ENCODE measurements at places on chromosomes 2 and 18. TPM values are rescaled to one million over a fixed set of nuclear protein-coding genes. Genes with fewer than 3 reads are reported as not detected.

The MEIS1 gene
- 201 TPM for total RNA-seq

The IL36B gene
- not detected for total RNA-seq

The FEV gene
- 1.3 TPM for total RNA-seq

The ANXA4 gene
- total RNA-seq, result 65.8 TPM

The SAP130 gene
- 11.2 TPM for total RNA-seq

The FHOD3 gene
- total RNA-seq, result 44.5 TPM

The TSGA10 gene
- total RNA-seq, result 14.7 TPM

The ETAA1 gene
- total RNA-seq, result 16.1 TPM

The FSHR gene
- not detected for total RNA-seq

The SH2D6 gene
- total RNA-seq, result 0.99 TPM

The OTOS gene
- total RNA-seq, result not detected

The RAMP1 gene
- 26.7 TPM for total RNA-seq

The FBXO48 gene
- 0.53 TPM for total RNA-seq

The MYO1B gene
- 116 TPM for total RNA-seq

The CYP1B1 gene
- total RNA-seq, result 141 TPM

The ZBTB7C gene
- 9.7 TPM for total RNA-seq

The SCYGR4 gene
- not detected for total RNA-seq

The EHBP1 gene
- total RNA-seq, result 65.4 TPM

The LHCGR gene
- total RNA-seq, result 1.3 TPM

The PJVK gene
- total RNA-seq, result 5.1 TPM

The AKAIN1 gene
- not detected for total RNA-seq

The SDC1 gene
- total RNA-seq, result 38.7 TPM

The ELAC1 gene
- total RNA-seq, result 8.3 TPM

The BOK gene
- total RNA-seq, result 28.4 TPM

The AGAP1 gene
- total RNA-seq, result 28.2 TPM

The TUBA3D gene
- total RNA-seq, result not detected

The NGEF gene
- total RNA-seq, result 1.7 TPM

The FAHD2B gene
- 12.6 TPM for total RNA-seq

The TXNDC2 gene
- not detected for total RNA-seq

The SGO2 gene
- total RNA-seq, result 4.6 TPM

The UGT1A3 gene
- not detected for total RNA-seq

The DLX2 gene
- not detected for total RNA-seq

The DSC3 gene
- 1.6 TPM for total RNA-seq

The GPR39 gene
- 4.3 TPM for total RNA-seq

The CCDC88A gene
- total RNA-seq, result 93.9 TPM

The TDRD15 gene
- total RNA-seq, result 0.06 TPM

The SERPINB7 gene
- 0.29 TPM for total RNA-seq

The CCDC178 gene
- total RNA-seq, result 2.9 TPM

The KCNJ3 gene
- 6.1 TPM for total RNA-seq

The TCF7L1 gene
- 14.1 TPM for total RNA-seq

The SULT1C2 gene
- 47.5 TPM for total RNA-seq

The IL36RN gene
- total RNA-seq, result not detected

The KIF1A gene
- total RNA-seq, result 10.5 TPM

The WDFY1 gene
- 112 TPM for total RNA-seq

The ASB18 gene
- total RNA-seq, result 2.0 TPM

The INHA gene
- 0.58 TPM for total RNA-seq

The SERTAD2 gene
- 16.7 TPM for total RNA-seq

The DLX1 gene
- 0.23 TPM for total RNA-seq

The BAZ2B gene
- total RNA-seq, result 138 TPM

The SNTG2 gene
- 1.6 TPM for total RNA-seq

The RGPD8 gene
- total RNA-seq, result 20.2 TPM

The FAM124B gene
- total RNA-seq, result 6.4 TPM

The ARMC9 gene
- total RNA-seq, result 28.2 TPM

The CCDC141 gene
- total RNA-seq, result 8.2 TPM

The FBXO41 gene
- 1.5 TPM for total RNA-seq

The ANKRD30B gene
- total RNA-seq, result not detected

The CDKL4 gene
- 2.6 TPM for total RNA-seq

The REL gene
- 19.3 TPM for total RNA-seq
